T-helper 9 cell (primary cell): ENCODE measurements at places on chromosomes 12 and 14.

GRCh38 chr12:11729008-11729407, 79.5 kb downstream of the ETV6 start:
- no peak for DNase-seq

DNA sequence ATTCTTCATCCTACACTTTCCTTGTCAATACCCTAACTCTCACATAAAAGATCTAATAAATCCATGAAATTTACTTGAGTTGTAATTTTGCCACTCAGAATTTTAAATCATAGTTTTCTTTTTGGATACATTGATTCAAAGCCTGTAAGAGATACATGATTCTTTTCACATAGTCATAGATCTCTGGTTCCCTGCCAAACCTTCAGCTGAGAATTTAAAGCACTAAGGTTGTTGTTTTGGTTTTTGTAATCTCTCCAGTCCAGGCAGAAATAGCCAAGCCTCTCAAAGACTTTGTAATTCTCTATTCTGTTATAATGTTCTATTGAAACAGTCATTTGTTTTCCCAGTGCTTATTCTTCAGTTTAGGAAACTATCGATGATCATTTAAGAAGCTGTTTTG, 273.9 kb downstream of the TRHDE start:
- no peak for DNase-seq

DNA sequence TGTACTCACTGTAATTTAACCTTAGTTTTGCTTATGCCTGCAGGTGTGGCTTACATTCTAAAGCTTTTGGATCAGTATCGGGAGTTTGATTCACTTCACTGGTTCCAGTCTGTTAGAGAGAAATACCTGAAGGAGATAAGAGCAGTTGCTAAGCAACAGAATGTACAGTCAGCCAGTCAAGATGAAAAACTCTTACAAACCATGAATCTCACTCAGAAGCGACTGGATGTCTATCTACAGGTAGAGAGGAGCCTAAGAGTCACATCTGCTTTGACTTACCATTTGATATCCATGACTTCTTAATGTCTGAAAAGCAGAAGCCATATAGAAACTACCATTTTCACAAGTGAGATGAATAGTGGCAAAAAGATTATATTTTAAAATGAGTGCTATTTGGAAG, 56.5 kb downstream of the WASHC4 start:
- DNase-seq = no peak

- no peak for DNase-seq
These were observed 15.4 kb downstream of the RAB35 start for GRCh38 chr12:120101182-120101581.

DNA sequence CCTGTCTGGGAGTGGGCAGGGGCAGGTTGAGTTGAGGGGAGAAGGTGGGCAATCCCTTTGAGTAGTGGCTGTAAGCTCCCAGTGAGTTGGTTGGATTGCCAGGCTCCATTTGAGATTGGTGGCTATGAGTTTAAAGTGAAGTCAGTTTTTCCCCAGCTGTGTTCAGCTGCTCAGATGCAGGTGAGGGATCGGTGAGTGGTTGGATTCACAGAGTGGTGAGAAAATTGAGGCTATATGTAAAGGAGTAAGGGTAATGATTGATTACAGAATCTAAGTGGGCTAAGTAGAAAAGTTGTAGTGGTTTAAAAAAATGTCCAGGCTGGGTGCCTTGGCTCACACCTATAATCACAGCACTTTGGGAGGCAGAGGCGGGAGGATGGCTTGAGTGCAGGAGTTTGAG, 68.6 kb downstream of the GLRX5 start:
- no peak for DNase-seq

GRCh38 chr12:53060064-53060720, 10.3 kb downstream of the TNS2 start:
- DNase-seq = no peak

- DNase-seq = no peak
These were observed 57.7 kb upstream of the DLK1 start for GRCh38 chr14:100669011-100669412.

DNA sequence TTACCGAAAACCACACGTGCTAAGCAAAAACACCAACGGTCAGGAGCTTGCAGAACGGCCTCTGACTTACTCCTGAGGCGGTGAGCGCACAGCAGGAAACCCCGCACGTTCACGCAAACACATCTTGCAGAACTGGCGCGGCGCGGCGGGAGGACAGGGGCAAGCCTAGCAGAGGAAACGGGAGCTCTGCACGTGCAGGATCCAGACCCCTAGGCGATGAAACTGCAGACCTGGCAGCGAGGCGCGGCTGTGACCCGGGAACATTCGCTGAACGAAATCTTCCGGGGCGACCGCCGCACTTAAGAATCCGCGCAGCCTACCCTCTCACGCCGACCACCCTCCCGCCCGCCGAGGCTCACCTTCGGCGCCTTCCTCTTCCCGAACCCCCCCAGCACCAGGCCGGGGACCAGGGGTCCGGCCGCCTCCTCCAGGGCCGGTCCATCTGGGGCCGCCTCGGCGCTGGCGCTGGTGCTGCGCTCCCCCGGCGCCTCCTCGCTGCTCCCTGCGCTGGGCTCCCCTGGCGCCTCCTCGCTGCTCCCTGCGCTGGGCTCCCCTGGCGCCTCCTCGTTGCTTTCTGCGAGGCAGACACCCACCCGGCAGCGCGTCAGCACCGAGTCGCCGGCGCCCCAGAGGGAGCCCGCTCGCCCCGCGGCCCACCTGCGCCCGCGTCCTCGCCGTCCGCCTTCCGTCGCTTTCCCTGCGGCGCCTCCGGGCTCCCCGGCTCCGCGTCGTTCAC, 615 bp downstream of the DDX51 start:
- DNase-seq = no peak

- DNase-seq = no peak
These were observed 47.9 kb upstream of the KCNC2 start for GRCh38 chr12:75257510-75257909.

DNA sequence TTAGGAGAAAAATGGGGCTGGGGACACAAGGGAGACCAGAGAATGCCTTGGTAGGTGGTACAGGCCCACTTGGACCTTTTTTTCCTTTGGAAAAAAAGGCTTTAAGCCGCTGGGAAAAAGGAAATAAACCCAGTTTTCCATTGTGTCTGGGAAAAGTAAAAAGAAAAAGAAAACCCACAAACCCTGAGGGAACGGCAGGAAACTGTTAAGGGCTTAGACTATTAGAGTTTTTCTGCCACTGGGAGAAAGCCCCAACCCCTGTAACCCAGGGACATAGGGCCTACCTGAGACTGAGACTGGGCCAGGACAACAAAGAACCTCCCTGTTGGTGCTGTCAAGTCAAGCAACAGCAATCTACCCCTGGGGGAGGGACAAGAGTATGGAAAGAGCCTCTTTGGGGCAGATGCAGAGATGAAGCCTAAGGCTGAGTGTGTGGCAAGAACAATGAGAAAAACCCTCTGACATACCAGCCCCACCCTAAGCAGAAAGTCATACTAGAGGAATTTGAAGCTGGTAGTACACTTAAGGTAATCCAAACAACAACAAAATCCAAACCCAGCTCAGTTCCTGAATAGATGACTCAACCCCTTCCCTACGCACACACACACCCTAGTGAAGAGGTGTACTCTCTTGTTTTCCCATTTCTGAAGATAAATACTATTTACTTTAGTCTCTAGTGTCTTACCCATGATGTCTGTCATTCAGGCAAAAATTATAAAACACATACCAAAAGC, 22.8 kb downstream of the ATF1 start:
- DNase-seq = no peak

DNA sequence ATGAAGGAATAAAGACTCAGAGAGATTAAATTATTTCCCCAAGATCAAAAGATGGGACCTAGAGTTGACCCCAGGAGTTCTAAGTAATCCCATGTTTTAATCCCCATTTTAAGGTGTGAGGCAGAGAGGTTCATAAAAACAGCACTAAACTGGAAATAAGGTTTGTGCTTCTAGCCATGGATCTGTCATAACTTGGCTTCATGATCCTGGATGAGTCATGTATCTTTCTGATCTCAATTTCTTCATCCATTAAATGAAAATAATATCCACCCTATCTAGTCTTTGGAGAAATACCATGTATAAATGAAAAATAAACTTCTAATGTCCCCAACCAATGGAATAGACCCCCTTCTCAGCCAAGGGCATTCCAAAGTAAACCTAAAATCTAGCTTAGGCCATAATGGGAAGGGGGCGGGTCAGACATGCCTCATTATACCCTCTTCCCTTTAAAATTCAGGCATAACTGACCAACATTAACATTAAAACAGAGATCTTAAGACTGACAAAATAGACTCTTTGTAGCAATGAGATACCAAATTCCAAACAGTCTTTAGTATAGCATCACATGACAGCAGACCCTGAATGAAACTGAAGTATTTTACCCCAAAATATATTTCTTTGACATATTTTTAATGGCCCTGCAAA, 47.8 kb downstream of the SLC41A2 start:
- DNase-seq = no peak

GRCh38 chr12:85825746-85826145, 10.5 kb downstream of the RASSF9 start:
- no peak for DNase-seq

DNA sequence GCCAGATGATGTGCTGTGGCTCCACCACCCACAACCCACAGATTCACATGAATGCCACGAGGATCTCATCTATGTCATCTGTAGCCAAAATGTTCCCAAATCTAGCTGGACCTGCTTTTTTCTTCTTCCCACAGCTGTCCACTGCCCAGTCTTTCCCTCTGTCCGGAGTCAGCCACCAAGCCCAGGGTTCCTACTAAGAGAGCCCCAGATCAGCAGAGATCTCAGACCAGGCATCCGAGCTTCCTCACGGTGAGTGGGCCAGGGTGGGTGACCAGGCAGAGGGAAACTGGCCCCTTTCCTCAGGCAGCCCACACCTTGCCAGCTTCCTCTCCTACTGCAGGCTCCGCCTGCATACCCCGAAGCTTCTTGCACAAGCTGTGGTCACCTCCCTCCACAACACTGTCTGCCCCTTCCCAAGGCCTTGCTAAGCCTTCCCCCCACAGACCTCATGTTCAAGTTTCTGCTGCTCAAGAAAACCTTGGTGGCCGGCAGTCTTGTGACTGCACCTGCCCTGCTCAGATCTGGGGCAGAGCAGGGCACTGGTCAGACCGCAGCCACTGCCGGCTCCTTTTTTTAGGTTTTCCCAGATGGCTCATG, 81.4 kb downstream of the ACTN1 start:
- DNase-seq = no peak

GRCh38 chr12:6049992-6050391, 74.5 kb downstream of the VWF start:
- no peak for DNase-seq

DNA sequence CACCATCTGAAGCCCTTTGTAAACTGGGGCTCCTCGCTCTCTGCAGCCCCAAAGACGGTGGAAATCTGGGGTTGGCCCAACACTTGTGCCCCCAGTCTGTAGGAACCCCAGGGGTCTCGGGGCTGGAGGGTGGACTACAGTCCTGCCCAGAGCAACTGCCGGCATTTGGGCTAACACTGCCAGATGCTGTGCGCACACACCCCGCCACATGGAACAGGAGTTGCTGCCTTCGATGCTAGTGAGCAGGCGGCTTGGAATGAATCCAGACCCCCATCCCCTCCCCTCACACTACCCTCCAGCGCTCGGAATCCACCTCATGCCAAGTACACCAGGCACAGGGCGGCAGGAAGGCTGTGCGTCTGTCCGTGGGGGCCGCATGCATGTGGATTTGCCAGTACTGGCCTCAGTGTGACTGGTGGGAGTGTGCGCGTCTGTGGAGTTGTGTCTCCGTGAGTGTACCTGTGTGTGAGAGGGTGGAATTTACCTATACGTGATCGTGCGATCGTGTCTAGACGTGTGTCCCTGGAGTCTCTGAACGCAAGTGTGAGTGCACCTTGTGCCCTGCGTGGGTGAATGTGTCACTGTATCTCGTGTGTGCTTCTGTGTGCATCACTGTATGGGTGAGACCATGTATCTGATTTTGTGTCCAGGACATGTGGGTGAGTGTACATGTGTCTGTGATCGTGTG, 5.1 kb downstream of the LHX5 start:
- DNase-seq = no peak

DNA sequence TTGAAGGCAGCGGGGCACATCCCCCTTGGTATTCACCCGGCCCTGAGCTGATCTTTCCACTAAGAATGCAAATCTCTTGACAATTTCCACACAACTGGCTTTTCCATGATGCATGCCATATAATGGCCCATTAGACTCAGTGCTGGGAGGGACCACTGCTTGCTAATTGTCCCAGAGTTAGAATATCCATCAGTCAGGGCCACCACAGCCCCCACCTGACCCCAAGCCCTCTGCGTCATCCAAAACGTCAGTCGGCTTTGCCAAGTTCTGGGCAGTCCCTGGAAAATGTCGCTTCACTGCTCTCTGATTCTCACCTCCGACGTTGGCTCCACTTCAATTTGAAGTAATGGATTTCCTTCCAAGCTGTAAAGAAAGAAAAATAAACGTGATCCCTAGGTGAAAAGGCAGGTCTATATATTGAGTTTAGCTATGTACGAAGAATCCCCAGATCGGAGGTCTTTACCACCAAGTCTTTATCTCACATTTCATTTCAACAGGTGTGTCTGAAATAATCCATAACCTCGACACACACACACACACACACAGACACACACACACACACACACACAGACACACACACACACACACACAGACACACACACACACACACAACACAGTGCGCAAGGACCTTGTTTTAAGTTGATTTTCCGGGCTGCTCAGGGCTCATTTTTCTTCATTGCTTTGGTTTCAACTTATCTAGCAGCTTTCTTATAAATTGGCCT, 165.5 kb upstream of the NOS1 start:
- DNase-seq = no peak

DNA sequence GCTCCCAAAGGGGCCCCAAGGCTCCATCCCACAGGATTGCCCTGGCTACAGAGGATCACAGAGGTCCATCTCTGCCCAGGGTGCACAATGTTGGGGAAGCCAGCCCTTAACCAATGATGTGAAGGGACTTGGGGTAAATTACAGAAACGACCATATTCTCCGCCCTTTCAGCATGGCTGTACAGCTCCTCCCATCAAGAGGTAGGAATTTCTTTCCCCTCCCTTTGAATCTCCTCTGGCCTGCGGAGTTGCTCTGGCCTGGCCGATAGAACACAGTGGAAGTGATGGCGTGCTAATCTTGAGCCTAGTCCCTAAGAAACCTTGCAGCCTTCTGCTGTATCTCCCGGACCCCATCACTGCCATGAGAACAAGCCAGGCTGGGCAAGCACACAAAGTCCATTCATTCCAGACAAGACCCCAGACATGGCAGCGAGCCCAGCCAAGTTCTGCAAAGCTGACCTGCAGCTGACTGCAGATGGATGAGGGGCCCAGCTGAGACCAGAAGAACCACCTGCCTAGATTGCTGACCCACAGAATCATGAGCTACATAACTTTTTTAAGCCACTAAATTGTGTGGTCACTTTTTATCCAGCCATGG, 6.9 kb upstream of the IFI27 start:
- no peak for DNase-seq

GRCh38 chr12:86331457-86331856, 75.3 kb upstream of the MGAT4C start:
- DNase-seq = no peak

- DNase-seq = no peak
These were observed 92.5 kb downstream of the VCPKMT start for GRCh38 chr14:50023671-50024490.

GRCh38 chr12:24596768-24597388, 352.0 kb downstream of the BCAT1 start:
- DNase-seq = no peak
